NCI-H1417 treated with DMSO at 0.1 percent for 48 hours (cell line): ENCODE measurements at places on chromosomes 7 and 10.

DNA sequence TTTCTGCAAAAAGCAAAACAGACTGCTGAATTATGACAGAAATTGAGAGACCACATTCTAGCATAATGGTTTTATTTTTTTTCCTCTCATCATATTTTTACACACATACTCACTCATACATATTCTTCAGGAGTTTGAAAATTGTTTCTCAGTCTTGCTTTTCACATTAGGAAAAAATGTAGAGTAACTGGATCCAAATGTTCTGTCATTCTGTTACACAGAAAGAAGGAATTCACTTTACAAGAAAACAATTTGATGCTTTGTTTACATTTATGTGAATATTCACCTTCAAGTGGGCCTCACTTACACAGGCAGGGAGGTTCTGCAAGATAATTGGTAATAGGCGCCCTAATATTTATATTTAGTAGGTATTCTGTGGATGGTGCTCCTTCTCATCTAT, 82.0 kb downstream of the ARL4A start:
- no peak for DNase-seq

- DNase-seq, result no peak
Observed at GRCh38 chr7:6477318-6477660, 29.5 kb upstream of the DAGLB start.

DNA sequence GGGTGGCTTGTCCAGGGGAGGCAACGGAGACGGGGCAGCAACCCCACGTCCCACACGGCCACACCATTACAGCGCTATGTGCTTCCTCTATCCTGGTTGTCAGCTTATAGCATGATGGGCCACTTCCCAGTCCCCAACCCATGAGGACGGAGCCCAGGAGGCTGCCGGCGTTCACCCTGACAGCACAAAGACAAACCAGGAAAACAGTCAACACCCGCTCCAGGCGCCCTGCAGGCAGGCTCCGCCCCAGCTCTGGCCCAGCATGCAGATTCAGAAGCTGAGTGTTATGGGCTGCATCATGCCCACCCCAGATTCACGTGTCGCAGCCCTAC, 14.8 kb downstream of the WDR86 start:
- no peak for DNase-seq

GRCh38 chr7:67786021-67786420, 789.4 kb downstream of the TYW1 start:
- DNase-seq, result no peak

DNA sequence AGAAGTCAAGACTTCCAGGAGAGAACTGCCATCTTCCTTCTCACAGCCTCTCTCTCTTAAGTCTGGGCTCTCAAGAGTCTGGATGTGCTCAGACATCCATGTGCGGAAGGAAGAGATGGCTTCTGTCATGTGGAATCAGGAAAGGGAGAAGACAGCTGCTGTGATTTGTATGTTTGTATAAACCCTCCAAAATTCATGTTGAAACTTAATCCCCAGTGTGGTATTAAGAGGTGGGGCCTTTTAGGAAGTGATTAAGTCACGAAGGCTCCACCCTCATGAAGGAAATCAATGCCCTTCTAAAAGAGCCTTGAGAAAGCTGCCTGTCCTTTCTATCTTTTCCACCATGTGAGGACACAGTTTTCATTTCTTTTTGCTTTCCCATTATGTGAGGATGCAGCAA, 73.9 kb upstream of the PTN start:
- no peak for DNase-seq

- peak; percentile 54 for DNase-seq
Observed at GRCh38 chr10:89466599-89467035, 52.2 kb downstream of the IFIT5 start.

- no peak for DNase-seq
Observed at GRCh38 chr10:43043773-43044447, 33.0 kb upstream of the RET start.

GRCh38 chr10:119190353-119190752, 11.7 kb upstream of the PRDX3 start:
- DNase-seq, result no peak

GRCh38 chr10:132539431-132539839, 1.8 kb downstream of the INPP5A start:
- no peak for DNase-seq

DNA sequence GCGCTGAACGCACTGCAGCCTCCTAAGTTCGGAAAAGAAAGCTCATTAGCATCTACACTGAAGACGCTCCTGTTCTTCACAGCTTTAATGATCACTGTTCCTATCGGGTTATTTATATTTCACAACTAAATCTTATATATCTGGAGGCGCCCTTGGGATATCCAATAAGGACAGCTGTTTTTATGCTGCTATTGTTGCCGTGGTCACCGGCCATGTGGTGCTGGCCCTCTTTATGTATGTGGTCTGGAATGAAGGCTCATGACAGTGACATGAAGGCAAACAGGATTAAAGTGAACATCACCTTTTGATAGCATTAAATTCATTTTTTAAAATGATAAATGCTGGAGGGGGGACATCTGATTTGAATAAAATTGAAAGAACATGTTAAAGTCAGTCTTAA, 8.8 kb downstream of the BLVRA start:
- no peak for DNase-seq

DNA sequence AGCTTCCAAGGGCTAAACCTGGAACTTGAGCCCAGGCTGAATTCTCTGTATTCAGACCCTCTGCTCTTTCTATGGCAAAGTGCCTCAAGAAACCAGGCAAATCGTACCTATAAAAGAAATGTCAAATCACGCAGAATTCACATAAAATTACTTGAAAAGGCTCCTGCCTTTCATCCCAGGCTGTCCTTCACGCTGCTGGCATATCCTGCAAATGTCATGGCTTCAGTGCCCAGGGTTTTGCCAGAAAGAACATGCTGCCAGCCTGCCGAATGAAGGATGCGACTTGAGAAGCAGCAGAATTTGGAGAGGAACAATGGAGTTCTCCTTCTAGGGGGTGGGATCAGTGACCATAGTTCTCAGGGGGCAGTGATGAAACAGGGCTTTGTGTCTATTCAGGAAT, 602.5 kb upstream of the GALNT17 start:
- DNase-seq, result no peak

DNA sequence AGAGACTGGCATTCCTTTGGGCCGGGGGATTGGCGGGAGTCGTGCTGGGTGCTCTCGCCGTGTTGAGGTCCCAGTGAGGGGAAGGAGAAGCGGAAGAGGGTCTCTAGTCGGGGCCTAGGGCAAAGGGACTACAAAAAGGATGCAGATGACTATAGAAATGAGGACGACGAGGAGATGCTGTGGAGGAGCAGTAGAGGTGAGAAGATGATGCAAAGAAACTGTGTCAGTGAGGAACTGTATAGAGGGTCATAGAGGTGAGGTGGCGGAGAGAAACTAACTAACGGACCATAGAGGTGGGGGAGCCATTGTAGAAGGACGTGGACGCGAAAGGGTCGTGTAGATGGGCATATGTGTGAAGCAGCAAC, 324 bp downstream of the TWNK start:
- no peak for DNase-seq

GRCh38 chr7:141641876-141642275, 60.1 kb downstream of the DENND11 start:
- no peak for DNase-seq

- no peak for DNase-seq
Observed at GRCh38 chr10:92239600-92240288, 51.1 kb downstream of the CPEB3 start.

DNA sequence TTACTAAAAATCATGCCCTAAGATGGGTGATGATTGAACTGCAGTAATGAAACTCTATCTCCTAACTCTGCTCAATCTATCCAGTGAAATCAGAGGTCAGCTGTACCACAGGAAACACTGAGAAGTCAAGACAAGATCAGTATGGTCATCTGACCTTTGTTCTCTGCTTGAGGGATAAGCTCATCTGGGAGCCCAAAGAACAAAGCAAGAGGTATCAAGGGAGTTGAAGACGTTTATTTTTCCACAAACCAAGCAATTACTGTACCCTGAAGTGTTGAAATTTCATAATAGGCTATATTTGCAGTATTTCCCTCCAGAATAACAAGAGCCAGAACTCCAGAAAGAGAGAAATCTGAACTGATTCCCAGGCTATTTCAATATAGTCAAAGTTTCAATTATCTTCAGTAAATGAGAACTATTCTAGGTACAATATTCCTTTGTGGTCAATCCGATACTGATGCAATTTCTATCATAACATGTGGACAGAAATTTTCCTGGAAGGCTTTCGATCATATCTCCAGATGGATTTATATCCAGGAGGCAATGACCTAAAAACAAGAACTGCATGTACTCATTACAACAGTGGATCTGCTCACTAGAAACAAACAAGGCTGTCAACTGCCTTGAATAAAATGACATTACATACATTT, 345.3 kb downstream of the TNS3 start:
- DNase-seq, result no peak

DNA sequence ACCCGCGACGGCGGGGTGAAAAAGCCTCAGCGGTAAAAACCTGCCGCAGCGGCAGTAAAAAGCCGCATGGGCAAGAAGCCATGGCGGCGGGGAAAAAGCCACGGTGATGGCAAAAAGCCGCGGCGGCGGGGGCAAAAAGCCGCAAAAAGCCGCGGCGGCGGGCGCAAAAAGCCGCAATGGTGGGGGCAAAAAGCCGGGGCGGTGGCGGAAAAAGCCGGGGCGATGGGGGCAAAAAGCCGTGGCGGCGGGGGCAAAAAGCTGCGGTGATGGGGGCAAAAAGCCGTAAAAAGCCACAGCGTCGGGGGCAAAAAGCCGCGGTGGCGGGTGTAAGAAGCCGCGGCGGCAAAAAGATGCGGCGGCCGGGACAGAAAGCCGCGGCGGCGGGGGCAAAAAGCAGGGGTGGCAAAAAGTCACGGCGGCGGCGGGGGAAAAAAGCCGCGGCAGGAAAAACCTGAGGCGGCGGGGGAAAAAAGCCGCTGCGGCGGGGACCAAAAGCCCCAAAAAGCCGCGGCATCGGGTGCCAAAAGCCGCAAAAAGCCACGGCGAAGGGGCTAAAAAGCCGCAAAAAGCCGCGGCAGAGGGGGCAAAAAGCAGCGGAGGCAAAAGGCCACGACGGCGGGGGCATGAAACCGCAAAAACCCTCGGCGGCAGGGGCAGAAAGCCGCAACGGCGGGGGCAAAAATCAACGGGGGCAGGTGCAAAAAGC, 488.5 kb downstream of the ZNF33B start:
- no peak for DNase-seq

DNA sequence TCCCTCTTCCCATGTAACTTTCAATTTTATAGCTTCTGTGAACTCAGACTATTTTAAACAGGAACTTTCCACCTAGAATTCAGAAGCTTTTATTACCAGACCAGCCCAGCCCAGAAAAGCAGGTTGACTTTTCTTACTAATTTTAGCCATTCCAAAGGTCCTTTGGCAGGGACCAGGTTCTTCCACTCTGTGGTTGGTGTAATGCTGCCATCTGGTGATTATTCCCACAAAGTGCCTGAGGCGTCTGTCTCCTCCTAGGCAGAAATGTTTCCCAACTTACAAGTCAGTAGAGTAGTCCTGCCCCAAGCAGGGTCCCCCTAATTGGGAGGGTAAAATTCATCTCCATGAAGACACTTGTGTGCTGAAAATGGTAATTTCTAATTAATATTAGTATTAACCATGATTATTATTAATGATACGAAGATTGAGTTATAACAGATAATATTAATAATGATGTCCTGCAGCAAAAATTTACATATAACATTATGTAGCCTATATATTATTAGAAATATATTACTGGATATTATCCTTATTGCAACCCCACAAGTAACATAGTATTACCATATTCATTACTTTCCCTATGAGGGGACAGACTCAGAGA, 53.0 kb upstream of the PPP1R17 start:
- peak; percentile 44 for DNase-seq

- no peak for DNase-seq
Observed at GRCh38 chr10:60000747-60001146, 94.4 kb upstream of the CCDC6 start.
